Mammary microvascular endothelial cell (primary cell): ENCODE measurements at places on chromosomes 12 and 14. TPM values are rescaled to one million over a fixed set of nuclear protein-coding genes. Genes with fewer than 3 reads are reported as not detected.

MFAP5 gene
- total RNA-seq: not detected in 2 replicates

TAS2R9 gene
- total RNA-seq: not detected in 2 replicates

IRAK3 gene
- total RNA-seq: 5.1 and 5.4 TPM in 2 replicates

CFAP73 gene
- total RNA-seq: not detected in 2 replicates

PRH1 gene
- total RNA-seq: 3.0 and 6.0 TPM in 2 replicates

SLC6A12 gene
- total RNA-seq: not detected in 2 replicates

NUBPL gene
- 6.2 and 6.6 TPM in 2 replicates for total RNA-seq

SMARCD1 gene
- 70.9 and 71.6 TPM in 2 replicates for total RNA-seq
